Naive thymus-derived CD4-positive, alpha-beta T cell (primary cell): ENCODE measurements at places on chromosomes 11 and 22. TPM values are rescaled to one million over a fixed set of nuclear protein-coding genes. Genes with fewer than 3 reads are reported as not detected.

The TNNT3 gene
- not detected for polyA plus RNA-seq

The DDB1 gene
- polyA plus RNA-seq: 113 TPM

The HARBI1 gene
- 2.9 TPM for polyA plus RNA-seq

The CHADL gene
- 0.60 TPM for polyA plus RNA-seq

The HBG1 gene
- not detected for polyA plus RNA-seq

The SLC17A6 gene
- not detected for polyA plus RNA-seq

The HDAC10 gene
- polyA plus RNA-seq: 9.8 TPM

The EFCAB6 gene
- polyA plus RNA-seq: 0.08 TPM

The HPX gene
- not detected for polyA plus RNA-seq

The RBFOX2 gene
- 0.87 TPM for polyA plus RNA-seq

The KRTAP5-3 gene
- polyA plus RNA-seq: not detected

The OR10A2 gene
- not detected for polyA plus RNA-seq

The SHISAL1 gene
- polyA plus RNA-seq: not detected

The RAB3IL1 gene
- polyA plus RNA-seq: not detected

The RAC2 gene
- polyA plus RNA-seq: 838 TPM

The OR8A1 gene
- polyA plus RNA-seq: not detected

The MYEOV gene
- polyA plus RNA-seq: not detected

The GGTLC2 gene
- polyA plus RNA-seq: not detected

The FIBIN gene
- polyA plus RNA-seq: not detected

The PTPN5 gene
- polyA plus RNA-seq: not detected

The EMID1 gene
- not detected for polyA plus RNA-seq

The TRPC6 gene
- not detected for polyA plus RNA-seq

The PARVA gene
- polyA plus RNA-seq: 0.69 TPM

The USP2 gene
- polyA plus RNA-seq: 0.26 TPM

The TPBGL gene
- polyA plus RNA-seq: 0.40 TPM

The OR4D5 gene
- not detected for polyA plus RNA-seq

The ZNF215 gene
- not detected for polyA plus RNA-seq
